ENCODE measurements at places on chromosomes 7 and 10. TPM values are rescaled to one million over a fixed set of nuclear protein-coding genes. Genes with fewer than 3 reads are reported as not detected.

C10orf71 gene
- not detected for total RNA-seq

HOXA6 gene
- 1.9 TPM for total RNA-seq

EPO gene
- total RNA-seq = not detected

ADRA2A gene
- 0.07 TPM for total RNA-seq

NODAL gene
- total RNA-seq = not detected

ARHGEF35 gene
- total RNA-seq = 0.28 TPM

MAGI2 gene
- 0.40 TPM for total RNA-seq

GIMAP7 gene
- total RNA-seq = not detected

PDK4 gene
- total RNA-seq = 4.5 TPM

PRLHR gene
- total RNA-seq = not detected

PTER gene
- total RNA-seq = 13.4 TPM

ZNF853 gene
- total RNA-seq = 1.9 TPM

CDC14C gene
- total RNA-seq = not detected

SUFU gene
- total RNA-seq = 6.5 TPM

ZNF777 gene
- 16.2 TPM for total RNA-seq

FZD8 gene
- 5.0 TPM for total RNA-seq

PNLIPRP2 gene
- total RNA-seq = 0.09 TPM

CFAP69 gene
- total RNA-seq = 1.6 TPM

CALCR gene
- not detected for total RNA-seq

RBP3 gene
- total RNA-seq = not detected
